Lung microvascular endothelial cell (primary cell): ENCODE measurements at places on chromosomes 12 and 14. TPM values are rescaled to one million over a fixed set of nuclear protein-coding genes. Genes with fewer than 3 reads are reported as not detected.

GRCh38 chr14:63992858-63993257, 140.1 kb downstream of the SYNE2 start:
- DNase-seq = no peak

GRCh38 chr14:38904959-38905358, 198.1 kb downstream of the SEC23A start:
- DNase-seq = no peak

DNA sequence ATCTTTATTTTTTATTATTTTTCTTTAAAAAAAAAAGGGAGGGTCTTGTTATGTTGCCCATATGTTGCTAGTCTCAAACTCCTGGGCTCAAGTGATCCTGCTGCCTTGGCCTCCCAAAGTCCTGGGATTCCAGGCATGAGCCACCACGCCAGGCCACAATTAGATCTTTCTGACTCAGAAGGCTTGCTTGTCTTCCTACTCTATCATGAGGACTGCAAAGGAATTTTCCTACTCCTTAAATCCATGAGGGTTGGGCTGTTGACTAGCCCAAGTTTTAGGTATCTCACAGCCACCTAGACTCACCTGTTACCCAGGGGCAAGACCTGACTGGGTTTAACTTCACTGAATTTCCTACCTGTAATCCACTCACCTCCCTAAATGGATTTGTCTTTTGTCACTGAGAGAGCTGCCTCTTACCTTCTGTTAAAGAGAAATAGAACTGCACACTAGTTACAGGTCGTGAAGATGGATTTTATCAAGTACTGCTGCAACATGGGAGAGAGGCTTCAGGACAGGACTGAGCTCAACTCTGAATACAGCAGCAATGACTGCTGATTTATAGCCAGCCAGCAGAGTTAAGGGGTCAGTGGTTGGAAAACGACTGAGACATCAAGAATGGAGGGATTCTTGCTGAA, 72.3 kb downstream of the B4GALNT3 start:
- DNase-seq = no peak

DNA sequence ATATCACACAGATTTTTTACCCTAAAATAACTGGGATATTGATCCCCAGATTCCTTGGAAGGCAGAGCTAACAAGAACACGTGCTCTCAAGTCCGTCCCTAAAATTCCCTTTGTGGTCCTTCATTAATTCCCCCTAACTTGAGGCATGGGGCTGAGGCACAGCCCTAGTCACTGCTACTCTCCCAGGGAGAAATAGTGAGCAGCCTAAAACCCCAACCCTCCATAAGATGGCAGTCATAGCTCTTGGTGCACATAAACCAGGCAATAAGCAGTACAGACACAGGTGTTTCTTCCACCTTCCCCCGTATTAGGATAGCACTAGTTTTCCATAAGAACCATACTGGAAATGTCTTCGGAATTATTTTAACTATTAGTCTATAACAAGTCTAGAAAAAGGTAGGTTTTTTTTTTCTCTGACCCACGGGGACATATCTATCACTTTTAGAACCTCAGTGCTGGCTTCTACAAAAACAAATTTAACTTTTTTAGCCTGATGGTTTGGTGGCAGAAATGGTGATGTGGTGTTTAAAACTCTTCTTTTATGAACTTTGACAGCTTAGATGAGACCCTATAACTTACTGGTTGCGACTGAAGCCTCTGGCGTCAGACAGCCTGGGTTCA, 3.1 kb upstream of the ARHGEF40 start:
- peak; percentile 27 for DNase-seq

DNA sequence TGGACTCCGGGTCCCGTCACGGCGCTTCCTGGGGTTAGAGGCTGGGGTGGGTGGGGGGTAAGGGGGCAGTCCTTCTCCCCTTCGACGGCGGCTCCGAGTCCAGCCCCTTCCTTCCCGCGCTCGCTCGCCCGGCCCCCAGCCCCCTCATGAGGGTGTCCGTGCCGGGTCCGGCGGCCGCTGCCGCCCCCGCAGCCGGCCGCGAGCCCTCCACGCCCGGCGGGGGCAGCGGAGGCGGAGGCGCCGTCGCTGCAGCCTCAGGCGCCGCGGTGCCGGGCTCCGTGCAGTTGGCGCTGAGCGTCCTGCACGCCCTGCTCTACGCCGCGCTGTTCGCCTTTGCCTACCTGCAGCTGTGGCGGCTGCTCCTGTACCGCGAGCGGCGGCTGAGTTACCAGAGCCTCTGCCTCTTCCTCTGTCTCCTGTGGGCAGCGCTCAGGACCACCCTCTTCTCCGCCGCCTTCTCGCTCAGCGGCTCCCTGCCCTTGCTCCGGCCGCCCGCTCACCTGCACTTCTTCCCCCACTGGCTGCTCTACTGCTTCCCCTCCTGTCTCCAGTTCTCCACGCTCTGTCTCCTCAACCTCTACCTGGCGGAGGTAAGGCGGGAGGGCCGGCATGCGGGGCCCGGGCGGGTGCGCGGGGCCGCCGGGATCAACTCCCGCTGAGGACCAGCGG, 500 bp downstream of the GPR137C start:
- peak; percentile 41 for DNase-seq

DNA sequence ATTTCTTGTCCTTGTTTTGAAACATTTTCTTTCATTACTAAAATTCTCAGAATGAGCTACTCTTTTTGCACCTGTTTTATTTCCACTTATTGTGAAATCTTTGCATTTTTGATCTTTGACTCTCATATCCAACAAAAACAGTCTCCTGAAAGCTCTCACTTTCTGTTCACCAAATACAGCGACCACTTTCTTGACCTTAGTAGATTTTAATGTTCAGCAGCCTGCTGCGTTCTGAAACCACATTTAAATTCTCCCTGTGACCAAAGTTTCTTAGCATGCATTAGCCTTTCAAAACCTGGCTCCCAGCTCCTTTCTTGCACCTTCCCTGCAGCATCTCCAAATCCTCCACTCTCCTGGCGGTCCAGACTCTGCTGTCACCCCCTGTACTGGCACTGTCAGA, 404.4 kb upstream of the PDE3A start:
- no peak for DNase-seq

- DNase-seq = no peak
Observed at GRCh38 chr12:108799401-108800243, 57.8 kb downstream of the SSH1 start.

GRCh38 chr12:50625029-50625925, 120.5 kb downstream of the DIP2B start:
- DNase-seq = no peak

DNA sequence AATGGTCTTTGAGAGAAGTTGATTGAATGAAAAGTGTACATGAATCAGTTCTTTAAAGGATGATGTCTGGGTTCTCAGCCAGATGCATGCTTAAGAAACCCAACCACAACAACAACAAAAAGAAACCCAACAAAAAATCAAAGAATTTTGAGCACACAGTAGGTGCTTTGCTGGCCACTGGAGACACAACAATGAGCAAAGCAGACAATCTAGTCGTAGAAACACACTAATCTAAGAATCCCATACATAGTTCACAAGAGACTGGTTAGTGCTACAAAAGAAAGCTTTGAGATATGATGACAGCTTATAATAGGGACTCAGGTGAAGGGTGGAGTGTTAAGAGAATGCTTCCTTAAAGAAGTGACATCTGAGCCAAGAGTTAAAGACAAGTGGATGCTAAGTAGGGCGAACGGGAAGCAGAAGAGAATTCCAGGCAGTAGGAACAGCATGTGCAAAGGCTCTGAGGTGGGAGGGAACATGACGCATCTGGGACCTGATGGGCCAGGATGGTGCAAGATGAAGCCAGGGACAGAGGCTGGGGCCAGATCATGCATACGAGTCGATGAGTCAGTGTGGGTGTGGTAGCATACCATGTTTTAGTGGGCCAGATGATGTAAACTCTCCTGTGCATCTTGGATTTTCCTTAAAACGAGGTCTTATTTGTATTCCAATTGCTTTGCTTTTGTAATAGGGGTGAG, 4.6 kb upstream of the HIP1R start:
- DNase-seq = no peak

Gene WIF1
- total RNA-seq = not detected in 2 replicates

DNA sequence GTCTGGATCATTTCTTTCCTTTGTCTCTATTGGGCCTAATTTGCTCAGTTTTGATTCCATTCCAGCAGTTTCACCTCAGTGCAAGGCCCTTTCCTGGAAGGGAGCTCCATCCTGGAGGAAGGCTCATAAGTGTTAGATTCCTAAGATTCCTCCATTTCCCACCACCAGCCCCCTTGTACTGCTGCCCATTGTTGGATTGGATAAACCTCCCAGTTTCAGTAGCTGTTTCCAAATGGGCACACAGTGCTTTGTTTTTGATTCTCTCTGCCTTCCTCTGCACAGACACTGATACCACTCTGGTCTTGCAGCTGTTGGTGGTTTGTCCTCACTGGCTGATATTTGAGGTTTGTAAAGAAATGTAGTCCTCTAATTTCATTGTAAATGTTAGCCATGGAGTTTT, 158.9 kb downstream of the SLC15A5 start:
- DNase-seq = no peak

- no peak for DNase-seq
Observed at GRCh38 chr12:14942196-14942931, 4.0 kb upstream of the ERP27 start.

- DNase-seq = no peak
Observed at GRCh38 chr12:46893434-46893833, 67.6 kb upstream of the SLC38A4 start.

GRCh38 chr12:20314328-20314727, 54.0 kb upstream of the PDE3A start:
- DNase-seq = no peak

GRCh38 chr12:126807312-126807865, 1459.6 kb upstream of the TMEM132C start:
- no peak for DNase-seq

GRCh38 chr12:76117067-76117691, 32.7 kb upstream of the NAP1L1 start:
- DNase-seq = no peak

Gene FLVCR2
- total RNA-seq = 0.79 and 1.3 TPM in 2 replicates

Gene PPP1R1A
- not detected in 2 replicates for total RNA-seq

Gene GYS2
- total RNA-seq = not detected in 2 replicates

DNA sequence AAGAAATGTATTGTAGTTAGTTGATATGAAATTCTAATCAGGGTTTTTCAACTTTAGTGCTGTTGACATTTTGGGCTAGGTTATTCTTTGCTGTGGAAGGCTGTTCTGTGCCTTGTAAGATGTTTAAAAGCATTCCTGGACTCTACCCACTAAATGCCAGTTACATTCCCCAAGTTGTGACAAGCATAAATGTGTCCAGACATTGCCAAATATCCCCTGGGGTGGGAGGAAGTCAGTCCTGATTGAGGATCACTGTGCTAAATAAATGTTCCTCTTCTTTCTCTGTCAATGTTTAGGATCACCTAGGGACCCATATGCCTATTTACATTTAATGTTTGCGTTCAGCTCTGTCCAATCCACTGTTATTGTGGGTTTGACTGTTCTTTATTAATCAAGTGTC, 268.3 kb downstream of the TMTC2 start:
- DNase-seq = no peak

- DNase-seq = no peak
Observed at GRCh38 chr12:95208678-95209077, 8.6 kb downstream of the FGD6 start.

- no peak for DNase-seq
Observed at GRCh38 chr12:127396734-127397133, 870.2 kb upstream of the TMEM132C start.

Gene CHFR
- 31.4 and 35.7 TPM in 2 replicates for total RNA-seq

Gene CLEC6A
- not detected in 2 replicates for total RNA-seq

DNA sequence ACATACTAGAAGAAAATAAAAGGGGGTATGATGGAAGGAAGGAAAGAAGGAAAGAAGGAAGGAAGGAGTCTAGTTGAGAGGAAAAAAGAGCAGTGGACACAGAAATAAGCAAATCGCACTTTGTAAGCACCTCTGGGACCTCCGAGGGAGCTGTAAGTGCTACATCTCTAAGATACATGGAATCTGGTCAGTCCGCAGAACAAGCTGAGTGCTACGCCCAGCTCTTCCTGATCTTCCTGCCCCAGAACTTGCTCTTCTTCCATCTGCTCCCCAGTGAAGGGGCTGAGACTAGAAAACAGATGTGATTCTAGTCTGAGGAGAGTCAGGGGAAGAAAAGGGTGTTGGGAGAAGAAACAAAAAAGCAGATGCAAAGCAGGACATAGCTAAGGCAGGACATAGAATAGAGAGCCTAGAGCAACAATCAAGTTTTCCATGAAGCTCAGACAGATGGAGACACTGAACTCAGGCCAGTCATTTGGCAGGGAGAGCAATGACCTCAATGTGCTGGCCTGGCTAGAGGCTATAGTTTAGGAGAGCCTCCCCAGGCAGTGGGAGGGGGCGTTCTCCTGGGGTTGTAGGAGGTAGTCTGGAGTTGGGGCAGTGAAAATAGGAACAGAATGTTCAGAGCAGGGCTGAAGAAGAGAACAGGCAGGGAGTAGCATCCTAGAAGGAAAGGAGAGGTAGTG, 1.7 kb upstream of the MFAP5 start:
- no peak for DNase-seq

GRCh38 chr12:77488041-77488620, 342.6 kb upstream of the NAV3 start:
- DNase-seq = no peak

DNA sequence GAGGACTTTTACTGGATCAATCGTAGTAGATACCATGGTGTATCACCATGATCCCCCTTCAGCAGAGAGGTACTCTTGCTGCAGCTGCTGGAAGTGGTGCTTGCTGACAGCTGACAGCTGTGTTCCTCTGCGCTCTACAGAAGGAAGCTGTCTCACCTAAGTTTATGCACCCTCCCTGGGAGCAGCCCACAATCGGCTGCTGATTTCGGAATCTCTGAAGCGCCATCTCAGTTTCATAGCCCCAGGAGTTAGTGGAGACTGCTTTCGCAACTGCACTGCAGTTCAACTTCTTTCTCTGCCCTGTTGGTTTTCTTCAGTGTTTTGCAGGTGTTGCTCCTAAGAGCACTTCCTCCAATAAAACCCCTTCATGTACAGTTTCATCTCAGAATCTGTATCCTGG, 237.9 kb downstream of the PAWR start:
- no peak for DNase-seq

Gene RD3L
- total RNA-seq = not detected in 2 replicates

GRCh38 chr14:81849714-81850113, 316.1 kb upstream of the SEL1L start:
- DNase-seq = no peak

GRCh38 chr12:119444462-119445044, 110.0 kb downstream of the CCDC60 start:
- DNase-seq = peak; percentile 70

DNA sequence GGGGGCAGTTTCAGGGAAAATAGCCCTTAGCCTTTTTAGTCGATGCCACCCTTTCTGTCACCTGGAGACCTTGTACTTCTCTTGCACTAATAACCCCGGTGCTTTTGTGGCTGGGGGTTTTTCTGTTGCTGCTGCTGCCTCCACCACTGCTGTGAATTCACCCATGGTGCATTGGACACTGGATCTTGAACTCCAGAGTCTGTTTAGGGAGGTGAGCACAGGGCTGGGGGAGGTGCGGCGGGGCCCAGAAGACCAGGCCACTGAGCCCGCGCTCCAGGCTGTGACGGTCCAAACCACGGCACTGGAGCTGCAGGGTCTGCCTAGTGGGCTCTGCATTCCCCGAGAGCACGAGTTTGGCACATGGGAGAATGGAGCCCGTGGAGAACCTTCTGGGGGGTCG, 100.6 kb downstream of the NINJ2 start:
- DNase-seq = no peak

Gene PEX5
- 22.2 and 23.5 TPM in 2 replicates for total RNA-seq

- no peak for DNase-seq
Observed at GRCh38 chr12:52221070-52221781, 11.8 kb upstream of the KRT7 start.

Gene KRT73
- not detected in 2 replicates for total RNA-seq

GRCh38 chr12:59828521-59828920, 232.7 kb downstream of the SLC16A7 start:
- DNase-seq = no peak
